GM12891 (cell line): ENCODE measurements at places on chromosomes 12 and 14.

- DNase-seq: peak; percentile 76
Observed at GRCh38 chr12:115916910-115917668, 360.4 kb downstream of the MED13L start.

- DNase-seq: no peak
Observed at GRCh38 chr12:89481213-89481914, 43.2 kb downstream of the GALNT4 start.

DNA sequence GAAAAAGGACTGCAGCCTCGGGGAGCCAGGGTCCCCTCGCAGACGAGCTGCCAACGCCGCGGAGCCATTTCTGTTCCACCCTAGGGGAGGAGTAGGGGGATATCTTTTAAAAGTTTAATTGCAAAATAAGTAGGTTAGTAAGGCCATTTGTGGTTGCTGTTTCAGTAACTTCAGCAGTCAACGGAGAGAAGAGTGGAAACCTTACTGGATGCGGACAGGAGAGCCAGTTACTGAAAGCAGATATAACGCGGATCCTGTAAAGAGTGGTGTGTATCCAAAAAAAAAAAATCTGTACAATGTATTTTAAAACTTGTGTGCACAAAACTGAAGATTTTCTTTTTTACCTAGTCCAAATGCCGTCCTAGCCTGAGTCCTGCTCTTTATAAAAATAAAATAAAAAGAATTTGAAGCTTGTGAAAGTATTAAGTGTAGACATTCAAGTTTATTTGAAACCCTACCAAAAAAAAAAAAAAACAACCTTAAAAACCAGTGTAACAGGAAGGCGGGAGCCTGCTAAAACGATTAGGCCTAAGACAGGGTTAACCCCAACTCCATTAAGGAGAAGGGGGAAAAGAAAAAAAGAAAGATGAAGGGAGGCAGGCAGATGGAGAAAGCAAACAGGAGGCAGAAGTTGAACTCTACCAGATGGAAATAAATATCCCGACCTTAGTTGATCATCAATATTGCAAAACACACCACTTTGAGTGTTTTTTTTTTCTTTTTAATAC lies 1.0 kb upstream of the BTG1 start:
- no peak for DNase-seq

GRCh38 chr14:80136358-80136757 lies 74.9 kb downstream of the DIO2 start:
- DNase-seq: no peak

- DNase-seq: no peak
Observed at GRCh38 chr12:22034709-22035506, 11.1 kb upstream of the CMAS start.

DNA sequence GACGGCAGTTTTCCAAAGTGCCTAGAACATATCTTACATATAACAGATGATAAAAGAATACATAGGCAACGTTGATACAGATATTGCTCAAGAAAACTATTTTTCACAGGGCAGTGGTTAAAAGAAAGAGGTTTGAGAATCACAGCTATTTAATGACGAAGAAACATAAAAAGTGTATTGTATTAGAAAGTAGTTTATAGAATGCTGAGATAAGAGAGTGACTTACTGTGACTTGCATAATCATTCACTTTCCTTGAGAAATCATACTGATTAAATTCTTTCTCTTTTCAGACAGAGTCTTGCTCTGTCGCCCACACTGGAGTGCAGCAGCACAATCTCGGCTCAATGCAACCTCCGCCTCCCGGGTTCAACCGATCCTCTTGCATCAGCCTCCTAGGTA lies 57.7 kb downstream of the PPP1R12A start:
- no peak for DNase-seq

GRCh38 chr14:72758993-72759392 lies 134.9 kb downstream of the DPF3 start:
- DNase-seq: no peak

DNA sequence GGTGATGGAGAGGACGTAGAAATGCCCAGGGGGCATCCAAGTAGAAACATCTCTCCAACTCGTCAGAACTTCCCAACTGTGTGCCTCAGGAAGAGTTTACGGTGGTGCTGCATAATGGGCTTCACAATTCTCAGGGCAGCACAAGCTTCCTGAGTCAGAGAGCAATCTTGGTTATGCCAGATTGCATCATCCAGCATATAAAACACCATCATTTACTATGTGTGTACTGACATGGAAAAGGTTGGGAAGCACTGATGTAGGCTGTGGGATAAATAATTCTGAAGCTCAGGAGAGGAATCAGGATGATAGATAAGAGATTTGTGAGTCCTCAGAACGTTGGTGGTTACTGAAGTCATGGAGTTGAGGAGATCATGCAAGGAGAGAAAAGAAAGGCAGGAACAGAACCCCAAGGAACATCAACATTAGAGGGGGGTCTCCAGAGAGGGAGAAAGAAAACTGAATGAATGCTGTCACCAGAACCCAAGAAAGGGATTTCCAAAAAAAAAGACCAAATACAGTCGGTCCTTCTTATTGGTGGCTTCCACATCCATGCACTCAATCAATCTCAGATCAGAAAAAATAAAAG lies 4.7 kb upstream of the NCKAP5L start:
- no peak for DNase-seq

- peak; percentile 30 for DNase-seq
Observed at GRCh38 chr14:55446127-55446736, 5.8 kb upstream of the TBPL2 start.

DNA sequence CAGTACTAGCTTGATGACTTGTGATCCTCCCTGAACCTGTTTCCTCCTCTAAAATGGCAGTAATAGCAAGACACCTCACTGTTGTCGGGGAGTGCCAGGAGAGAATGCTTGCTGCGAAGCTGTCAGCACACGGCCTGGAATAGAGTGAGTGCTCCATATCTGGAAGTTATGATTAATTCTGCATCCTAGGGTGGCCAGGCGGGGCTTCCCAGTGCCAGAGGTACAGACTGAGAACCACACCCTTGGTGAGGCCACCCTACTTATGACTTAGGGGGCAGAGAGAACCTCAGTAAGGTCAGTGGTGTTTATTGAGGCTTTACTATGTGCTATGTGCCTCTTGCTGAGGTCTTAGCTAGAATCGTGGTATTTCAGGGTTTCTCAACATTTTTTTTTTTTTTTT lies 20.1 kb downstream of the MORN3 start:
- DNase-seq: no peak

DNA sequence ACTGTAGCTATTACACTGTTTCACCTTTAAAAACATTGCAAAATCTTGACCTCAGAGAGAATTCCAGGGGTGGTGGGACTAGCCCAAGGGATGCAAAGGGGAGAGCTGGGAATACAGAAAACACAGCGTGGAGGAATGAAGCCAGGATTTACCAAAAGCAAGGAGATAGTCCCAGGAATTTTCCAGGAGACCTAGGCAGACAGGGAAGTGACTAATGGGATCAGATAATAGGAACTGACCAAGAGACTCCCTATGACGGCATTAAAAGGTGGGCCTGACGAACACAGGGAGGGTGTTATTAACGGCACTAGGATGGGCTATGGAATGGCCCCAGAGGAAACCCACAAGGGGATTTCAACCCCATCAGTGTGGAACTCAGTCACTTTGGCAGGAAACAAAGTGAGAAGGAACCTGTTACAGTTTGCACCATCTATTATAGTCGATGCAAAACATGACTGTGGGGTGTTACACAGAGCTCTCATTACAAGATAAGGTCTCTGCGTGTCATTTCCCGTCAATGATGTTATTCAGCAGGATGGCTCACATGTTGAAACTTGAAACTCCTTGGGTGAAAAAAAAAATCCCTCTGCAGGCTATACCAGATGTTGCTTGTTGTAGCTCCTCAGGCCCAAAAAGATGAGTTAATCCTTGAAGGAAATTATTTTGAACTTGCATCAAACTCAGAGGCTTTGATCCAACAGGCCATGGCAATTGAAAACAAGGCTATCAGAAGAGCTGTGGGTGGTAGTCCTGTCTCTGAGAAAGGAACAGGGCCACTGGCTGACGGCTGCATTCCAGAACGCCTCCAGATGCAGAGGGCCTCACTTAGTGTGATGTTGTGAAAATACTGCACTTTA lies 58.7 kb downstream of the DRAM1 start:
- DNase-seq: no peak

- DNase-seq: no peak
Observed at GRCh38 chr14:21236948-21237797, 32.1 kb downstream of the HNRNPC start.

GRCh38 chr12:31727192-31727591 lies 1.6 kb downstream of the AMN1 start:
- DNase-seq: no peak

DNA sequence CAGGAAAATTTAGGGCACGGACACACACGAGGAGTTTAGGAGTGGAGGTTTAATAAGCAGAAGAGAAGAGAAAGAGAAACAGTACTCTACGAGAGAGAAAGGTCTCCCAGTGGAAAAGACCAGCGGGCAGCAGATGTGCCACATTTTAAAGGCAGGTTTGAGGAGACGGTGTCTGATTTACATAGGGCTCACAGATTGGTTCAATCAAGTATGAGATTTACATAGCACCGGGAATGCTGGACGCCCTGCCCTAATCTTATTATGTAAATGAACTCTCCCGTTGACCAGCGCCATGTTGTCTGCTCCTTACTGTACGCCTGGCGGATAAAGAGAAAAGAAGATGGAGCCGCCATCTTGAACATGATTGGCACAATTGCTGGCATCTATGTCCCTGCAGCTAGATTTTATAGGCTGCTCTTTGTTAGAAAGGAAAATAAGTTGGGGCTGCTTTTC lies 17.9 kb downstream of the NFKBIA start:
- no peak for DNase-seq

DNA sequence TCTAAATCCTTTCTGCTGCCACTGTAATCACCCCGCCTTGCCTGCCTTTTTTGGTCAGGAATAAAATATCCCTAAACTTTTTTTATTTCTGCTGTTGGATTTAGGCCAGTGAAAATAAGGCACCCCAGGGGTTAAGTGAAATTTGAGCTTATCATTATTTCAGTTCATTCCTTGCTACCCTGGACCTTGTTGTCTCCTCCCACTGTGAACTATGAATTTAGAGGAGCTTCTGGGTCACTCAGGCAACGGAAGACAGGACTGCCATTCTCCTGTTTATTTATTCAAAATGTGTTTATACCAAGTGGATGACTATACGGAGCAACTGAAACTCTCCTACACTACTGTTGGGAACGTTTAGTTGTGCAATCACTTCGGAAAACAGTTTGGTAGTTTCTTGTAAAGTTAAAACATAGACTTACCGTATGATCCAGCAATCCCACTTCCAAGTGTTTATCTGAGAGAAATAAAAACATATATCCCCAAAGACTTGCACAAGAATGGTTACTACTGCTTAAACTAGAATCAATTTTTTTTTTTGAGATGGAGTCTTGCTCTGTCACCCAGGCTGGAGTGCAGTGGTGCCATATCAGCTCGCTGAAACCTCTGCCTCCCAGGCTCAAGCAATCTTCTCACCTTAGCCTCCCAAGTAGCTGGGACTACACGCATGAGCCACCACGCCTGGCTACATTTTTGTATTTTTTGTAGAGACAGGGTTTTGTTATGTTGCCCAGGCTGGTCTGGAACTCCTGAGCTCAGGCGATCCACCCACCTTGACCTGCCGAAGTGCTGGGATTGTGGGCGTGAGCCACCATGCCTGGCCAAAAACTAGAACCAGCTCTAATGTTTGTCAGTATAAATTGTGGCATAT lies 2.3 kb upstream of the TRAFD1 start:
- DNase-seq: no peak

DNA sequence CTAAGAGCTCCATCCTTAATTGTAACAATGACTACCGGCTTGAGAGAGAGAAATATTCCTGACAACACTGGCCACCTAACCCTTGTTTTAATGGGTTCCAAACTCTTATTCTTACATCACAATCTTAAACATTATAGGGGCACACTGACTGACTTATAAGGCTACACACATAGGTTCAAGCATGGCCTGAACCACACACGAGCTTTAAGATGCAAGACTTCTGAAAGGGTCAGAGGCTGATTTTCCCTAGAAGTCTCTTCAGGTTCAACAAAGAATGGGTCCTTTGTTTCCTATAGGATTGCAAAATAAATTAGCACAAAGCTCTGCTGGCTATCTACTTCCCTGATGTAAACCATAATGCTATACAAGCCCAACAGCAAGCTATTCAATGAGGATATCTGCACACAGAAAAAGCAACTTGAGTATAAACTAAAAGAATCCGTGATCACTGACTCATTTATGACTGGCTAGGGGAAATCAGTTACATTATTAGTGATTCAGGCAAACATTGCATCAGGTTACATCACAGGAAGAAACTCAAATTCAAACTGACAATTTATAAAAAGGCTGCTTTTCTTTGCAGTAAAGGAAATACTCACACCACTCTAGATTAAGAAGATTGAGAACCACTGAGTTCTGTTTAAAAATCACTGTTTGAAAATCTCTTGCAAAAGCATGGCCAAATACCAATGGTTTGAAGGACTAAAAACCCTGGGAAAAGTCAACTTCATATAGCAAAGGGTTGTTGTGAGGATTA lies 8.5 kb downstream of the BTG1 start:
- no peak for DNase-seq

- peak; percentile 48 for DNase-seq
Observed at GRCh38 chr14:66070542-66071319, 415.4 kb upstream of the CCDC196 start.

GRCh38 chr12:54214553-54215406 lies 26.0 kb upstream of the SMUG1 start:
- peak; percentile 77 for DNase-seq

DNA sequence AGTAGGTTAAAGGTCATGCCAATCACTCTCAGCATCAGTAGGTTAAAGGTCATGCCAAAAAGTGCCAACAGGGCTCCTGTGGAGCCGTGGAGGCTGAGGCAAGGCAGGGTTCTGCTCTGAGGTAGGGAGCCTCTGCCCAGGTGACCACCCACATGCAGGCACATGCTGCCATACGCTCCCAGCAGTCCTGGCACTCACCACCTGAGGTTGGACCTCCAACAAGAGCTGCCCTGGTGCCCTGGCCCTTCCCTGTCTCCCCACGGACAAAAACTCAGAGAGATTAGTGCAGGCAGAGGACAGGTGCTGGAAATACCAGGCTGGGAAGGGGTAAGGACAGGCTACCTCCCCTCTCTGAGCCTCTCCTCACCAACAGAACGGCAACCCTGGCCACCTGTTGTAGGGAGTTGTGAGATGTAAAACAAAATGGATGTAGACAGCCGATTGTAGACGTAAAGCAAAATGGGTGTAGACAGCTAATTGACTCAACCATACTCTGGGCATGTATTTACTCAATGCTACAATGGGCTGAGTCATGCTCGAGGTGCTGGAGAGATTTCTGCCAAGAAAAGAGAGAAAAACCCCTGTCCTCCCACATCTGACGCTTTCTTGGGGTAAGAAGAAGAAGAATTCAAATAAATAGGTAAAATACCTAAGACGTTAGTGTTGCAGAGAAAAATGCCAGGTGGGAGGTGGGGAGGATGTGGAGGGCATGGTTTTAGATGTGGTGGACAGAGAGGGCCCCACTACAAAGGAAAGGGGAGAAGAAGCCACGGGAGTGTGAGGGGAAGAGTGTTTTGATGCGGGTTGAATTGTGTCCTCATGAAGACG lies 32.4 kb downstream of the LTBP2 start:
- DNase-seq: no peak
